ENCODE measurements at places on chromosomes 5 and 9.

GRCh38 chr5:174817610-174818009, 93.2 kb downstream of the MSX2 start:
- DNase-seq, result no peak

DNA sequence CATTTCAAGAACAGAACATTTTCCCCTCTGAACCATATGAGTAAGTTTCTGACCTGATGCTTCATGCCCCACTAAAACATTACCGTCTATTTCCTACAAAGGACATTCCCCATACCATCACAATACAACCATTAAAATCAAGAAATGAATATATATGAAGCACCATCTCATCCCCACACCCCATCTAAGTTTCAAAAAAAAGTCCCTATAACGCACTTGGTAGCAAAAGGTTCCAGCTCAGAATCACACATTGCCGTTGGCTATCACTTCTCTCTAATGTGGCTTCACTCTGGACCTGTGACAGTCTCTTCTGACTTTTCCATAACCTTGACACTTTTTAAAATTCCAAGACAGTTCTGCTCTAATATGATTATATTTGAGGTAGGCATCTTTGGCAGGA, 5.9 kb downstream of the EMB start:
- no peak for DNase-seq

DNA sequence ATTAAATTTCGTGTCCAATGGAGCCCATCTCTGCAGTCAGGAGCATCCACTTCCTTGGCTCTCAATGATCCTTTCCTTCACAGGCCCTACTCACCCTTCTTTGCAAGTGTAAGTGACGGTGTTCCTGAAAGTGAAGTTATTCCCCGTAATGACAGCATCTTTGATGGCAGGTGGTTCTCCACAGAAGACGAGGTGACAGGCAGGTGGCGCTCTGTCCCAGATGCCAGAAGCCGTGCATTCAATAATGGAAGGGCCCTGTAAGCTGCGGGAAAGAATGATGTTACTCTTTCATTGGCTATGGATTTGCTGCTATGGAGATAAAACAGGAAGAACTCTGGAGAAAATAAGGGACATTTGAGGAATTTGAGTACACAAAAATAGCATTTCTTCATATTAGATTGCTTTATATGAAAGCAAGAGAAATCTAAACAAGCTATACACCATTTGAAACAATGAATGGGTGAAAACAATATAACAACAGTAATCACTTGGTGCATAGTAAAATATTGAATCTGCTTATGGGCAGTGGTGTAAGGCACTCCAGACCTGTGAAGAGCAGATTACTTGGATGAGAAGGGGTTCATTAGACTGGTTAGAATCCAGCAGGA, 89.9 kb upstream of the TXNDC8 start:
- no peak for DNase-seq

- no peak for DNase-seq
Measured at GRCh38 chr5:343461-344401, 22.2 kb downstream of the AHRR start.

GRCh38 chr5:75089137-75089536, 36.8 kb upstream of the GCNT4 start:
- no peak for DNase-seq

- DNase-seq, result no peak
Measured at GRCh38 chr5:107032629-107033028, 638.1 kb downstream of the EFNA5 start.

Data from stimulated activated CD8-positive, alpha-beta memory T cell treated with anti-CD3 and anti-CD28 coated beads, Interleukin-4, amount 100 ng/mL, for 4 hours (primary cell).